Activated CD4-positive, alpha-beta T cell treated with anti-CD3 and anti-CD28 coated beads, Interleukin-2, amount 10 ng/mL, durations not matched to agents 7 days and 5 days (primary cell): ENCODE measurements at places on chromosomes 2 and 18.

- no peak for DNase-seq
Measured at GRCh38 chr2:206230060-206230762, 44.3 kb upstream of the ZDBF2 start.

DNA sequence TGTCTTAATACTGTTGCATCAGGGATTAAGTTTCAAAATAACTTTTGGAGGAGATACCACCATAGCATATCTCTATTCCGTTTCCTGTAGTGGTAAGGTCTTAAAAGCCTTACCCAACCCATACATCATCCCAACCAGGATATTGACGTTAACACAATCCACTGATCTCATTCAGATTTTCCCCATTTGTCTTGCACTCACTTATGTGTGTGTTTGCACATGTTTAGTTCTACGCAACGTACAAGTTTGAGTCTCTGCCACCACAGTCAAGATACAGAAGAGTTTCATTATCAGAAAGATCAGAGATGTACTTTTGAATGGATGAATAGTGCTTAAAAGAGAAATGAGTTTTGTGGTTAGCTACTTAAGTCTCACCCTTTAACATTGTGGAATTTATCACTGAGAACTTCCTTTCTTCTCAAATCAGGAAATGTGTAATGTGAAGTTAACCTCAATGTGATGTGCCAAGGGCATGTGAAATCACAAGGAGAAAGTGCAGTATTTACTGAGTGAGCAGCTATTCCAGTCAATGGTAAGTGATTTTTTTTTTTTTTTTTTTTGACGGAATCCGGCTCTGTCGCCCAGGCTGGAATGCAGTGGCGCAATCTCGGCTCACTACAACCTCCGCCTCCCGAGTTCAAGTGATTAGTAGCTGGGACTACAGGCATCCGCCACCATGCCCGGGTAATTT is 69.2 kb upstream of the EPHA4 start:
- no peak for DNase-seq

GRCh38 chr2:172211512-172211911 is 108.8 kb upstream of the DLX2 start:
- no peak for DNase-seq

DNA sequence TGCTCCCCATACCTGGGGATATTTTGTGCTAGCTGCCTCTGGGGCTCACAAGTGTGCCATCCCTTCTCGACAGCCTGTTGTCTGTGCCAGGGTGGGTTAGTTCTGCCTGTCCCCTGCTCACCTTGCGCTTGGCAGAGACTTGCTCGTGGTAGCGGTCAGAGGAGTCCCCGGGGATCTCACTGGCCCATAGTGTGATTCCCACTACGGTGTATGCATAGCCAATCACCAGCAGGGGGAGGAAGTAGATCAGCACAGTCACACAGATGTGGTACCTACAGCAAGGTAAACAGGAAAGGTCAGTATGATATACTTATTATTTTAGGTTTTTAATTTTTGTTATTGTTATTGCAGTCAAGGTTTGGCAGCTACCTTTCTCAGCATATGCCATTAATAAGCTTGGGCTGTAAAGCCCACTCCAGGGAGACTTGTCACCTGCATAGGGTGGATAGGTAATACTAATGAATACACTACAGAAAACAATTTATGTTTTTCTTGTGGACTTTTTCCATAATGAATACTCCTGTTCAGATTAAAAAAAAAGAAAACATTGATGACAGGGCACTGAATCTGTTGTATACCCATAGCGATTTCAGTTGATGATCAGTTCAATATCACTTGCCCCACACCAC is 95.2 kb downstream of the POLE4 start:
- peak; percentile 19 for DNase-seq

DNA sequence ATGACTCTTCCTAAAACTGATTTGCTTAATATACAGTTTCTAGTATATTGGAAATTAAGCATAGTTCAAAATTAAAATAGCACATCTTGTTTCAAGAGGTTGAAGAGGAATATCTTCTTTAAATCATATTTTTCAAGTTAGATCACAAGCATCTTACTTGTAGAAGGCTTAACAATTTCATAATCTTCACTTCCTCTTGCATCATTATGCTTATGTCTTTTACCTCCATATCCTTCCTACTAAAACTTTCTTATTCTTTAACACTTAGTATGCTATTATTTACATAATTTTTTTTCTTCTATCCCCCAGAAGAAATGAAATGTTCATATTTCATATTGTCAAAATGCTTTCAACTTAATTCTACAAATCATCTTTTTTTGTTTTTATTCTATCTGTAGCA is 1354.9 kb upstream of the TMEFF2 start:
- DNase-seq = no peak

- DNase-seq = no peak
Measured at GRCh38 chr2:231461516-231461971, 2.7 kb downstream of the NCL start.

- no peak for DNase-seq
Measured at GRCh38 chr2:76252704-76253103, 542.0 kb upstream of the GCFC2 start.

- no peak for DNase-seq
Measured at GRCh38 chr2:201164166-201164565, 18.8 kb upstream of the CASP10 start.

DNA sequence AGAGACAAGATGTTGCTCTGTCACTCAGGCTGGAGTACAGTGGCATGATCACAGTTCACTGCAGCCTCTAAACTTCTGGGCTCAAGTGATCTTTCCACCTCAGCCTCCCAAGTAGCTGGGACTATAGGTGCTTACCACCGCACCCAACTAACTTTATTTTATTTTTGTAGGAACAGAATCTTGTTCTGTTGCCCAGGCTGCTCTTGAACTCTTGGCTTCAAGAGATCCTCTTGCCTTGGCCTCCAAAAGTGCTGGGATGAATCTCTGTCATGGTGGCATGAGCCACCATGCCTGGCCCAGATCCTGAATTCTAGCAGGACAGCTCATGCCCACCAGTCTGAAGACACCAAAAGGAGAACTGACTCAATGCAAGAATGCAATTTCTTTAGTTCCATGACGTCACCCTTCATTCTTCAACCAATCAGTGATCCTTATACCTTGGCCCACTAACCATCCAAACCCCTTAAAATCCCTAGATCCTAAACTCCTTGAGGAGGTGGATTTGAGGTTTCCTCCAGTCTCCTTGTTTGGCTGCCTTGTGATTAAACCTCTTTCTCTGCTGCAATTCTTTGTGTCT is 25.6 kb upstream of the CXXC1 start:
- DNase-seq = no peak

DNA sequence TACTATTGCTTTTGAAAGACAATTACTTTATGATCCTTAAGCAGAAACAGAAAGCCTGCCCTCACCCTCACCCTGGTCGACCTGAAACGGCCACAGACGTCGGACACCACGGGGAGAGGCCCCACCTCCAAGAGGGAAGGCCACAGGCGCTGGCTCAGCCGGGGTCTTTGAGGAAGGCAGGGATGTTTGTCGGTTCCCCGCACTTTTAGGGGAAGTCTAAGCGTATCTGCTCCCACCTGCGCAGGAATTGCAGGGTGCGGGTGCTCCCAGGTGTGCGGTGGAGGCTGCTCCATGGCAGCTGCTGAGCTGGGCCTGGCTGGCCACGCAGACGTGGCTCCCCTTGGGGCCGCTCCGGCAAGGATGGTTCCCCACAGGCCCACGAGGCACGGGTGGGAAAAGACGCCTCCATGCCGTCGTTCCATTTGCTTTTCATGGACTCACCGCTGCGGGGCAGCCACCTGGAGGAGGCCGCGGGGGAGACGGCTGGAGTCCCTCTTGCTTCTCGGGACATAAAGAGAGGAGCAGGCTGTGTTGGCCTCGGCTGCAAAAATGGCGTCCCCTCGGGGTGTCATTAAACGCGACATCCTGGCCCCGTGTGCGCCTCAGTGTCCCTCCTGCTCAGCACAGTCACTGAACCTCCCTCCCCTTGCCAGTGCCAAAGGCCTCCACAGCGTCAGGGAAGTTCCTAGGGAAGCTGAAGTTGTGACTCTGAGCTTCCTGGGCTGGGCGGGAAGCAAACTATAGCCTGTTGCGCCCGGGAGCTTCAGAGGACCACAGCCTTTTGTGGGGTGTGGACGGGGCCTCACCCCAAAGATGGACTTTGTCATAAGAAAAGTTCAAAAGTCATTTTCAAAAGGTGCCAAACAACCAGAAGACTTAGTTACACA is 63.4 kb downstream of the NFATC1 start:
- DNase-seq = no peak

- no peak for DNase-seq
Measured at GRCh38 chr2:64769392-64770044, 115.8 kb upstream of the SERTAD2 start.

GRCh38 chr2:96856776-96857666 is 795 bp downstream of the ANKRD39 start:
- peak; percentile 56 for DNase-seq

DNA sequence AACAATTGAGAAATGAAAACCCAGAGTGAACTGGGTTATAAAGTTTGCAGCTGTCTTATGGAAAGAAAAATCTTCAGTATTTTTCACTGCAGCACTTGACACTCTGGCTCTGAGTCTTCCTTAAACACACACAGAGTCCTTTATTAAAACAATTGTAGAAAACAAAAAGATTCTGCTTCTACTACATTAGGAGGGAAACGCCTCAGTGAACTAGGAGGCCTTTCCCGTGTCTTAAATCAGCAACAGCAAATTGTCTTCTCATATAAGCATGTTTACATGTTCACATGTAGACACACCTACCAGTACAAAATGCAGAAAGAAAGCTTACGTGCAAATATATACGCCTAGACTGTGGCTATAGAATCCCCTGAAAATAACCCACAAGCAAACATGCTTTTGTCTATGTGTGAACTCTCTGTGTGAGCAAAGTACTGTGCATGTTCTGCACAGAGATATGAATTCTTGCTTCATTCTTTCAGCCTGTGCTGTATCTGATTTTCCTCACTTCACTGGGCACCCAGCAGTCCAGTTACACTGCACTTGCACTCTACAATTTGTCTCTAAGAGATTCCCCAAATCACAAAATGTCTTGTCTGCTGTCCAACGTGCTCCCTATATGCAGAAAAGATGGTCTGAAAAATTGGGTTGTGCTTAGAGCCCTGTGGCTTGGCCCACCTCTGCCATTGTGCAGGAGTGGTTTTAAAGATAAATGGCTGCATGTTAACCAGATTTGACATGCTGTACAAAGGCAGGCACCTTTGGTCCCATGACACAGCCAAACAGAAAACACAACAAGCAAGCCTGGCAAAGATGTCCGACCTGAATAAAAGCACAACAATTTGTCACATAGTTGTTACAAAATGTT is 24.5 kb downstream of the ZEB2 start:
- DNase-seq = no peak

- DNase-seq = no peak
Measured at GRCh38 chr2:40665493-40666232, 213.8 kb upstream of the SLC8A1 start.
